CD4-positive, alpha-beta T cell treated with Interleukin-1 beta for 1 hour (primary cell): ENCODE measurements at places on chromosomes 5 and 9.

DNA sequence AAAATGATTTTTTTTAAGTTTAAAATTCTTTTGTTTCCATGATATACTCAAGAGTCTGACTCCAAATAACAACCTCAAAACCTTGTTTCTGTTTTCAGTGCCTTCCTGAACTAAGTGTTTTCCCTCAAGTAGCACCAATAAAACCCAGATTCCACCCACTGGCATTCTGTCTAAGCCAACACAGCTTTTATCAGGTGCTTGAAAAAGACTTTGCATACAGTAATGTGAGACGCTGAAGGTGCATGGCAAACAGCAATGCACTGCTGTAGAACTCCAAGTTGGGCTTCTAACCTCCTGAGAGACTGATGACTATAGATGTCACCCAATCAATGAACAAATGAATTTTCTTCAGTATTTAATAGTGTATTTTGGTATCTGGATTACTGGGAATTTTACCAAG, 95.7 kb downstream of the NFIB start:
- DNase-seq = no peak

DNA sequence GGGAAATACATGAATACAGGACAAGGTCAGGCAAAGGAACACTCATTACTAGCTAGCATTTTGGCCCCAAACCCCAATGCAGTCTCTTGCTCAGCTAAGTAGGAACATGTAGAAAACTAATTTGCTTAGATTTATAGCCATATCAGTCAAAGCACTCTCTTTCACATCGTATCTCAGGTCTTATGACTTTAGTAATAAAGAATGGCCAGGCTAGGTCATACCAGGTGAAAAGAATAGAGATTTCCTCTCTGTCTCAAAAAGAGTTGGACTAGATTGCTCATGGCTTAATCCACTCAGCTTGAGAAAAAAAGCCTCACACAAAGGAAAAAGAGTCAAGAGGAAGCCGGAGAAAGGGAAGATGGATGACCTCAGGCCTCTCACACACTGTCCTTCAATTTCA, 772.7 kb upstream of the SEMA6A start:
- no peak for DNase-seq

GRCh38 chr5:39352951-39353350, 11.3 kb downstream of the C9 start:
- DNase-seq = no peak

DNA sequence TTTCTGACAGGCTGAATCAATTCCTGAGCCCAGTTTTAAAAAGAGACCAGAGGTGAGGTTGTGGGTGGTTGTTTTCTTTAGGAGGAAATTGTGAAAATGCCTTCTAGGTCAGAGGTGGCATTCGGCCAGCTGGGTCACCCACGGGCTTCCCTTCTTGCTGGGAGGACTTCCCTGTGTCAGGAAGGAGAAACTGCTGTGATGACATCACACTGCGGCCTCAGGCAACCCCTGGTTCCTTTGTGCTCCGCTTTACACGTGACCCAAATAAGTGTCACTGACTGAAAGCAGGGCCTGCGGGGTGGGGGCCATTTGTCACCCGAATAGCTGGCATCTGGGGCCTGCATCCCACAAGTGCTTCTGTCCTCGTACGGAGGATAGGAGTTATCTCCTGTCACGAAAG, 39.7 kb downstream of the FABP6 start:
- peak; percentile 82 for DNase-seq

DNA sequence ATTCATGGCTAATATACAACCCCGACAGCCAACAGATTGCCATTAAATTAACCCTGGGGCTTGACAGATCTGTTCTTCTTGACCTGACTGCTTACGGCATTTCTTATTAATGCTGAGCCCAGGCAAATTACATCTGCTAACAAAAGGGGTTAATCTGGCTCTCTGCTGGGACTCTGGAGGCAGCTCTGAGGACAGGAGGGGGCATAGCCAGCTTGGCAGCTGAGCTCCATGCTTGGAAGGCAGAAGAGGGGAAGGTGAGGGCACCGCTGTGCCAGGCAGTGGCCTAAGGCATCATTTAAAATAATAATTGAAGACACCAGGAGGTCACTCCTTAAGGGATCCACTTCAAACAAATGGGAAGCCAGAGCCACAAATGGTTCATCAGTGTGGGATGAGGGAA, 126.0 kb upstream of the GPR151 start:
- no peak for DNase-seq

- no peak for DNase-seq
These were observed 16.2 kb upstream of the GABBR2 start for GRCh38 chr9:98724810-98725530.
